ENCODE measurements at places on chromosomes 2 and 18. TPM values are rescaled to one million over a fixed set of nuclear protein-coding genes. Genes with fewer than 3 reads are reported as not detected.
A peak's percentile ranks its signal among the peaks of the same experiment; 100 is the strongest.

GRCh38 chr18:43393174-43393573 lies 115.9 kb upstream of the SYT4 start:
- H3K27ac ChIP-seq, result no peak overlapping the region
- H3K27me3 ChIP-seq, result no peaks in the 10 kb centered on the region
- no peaks in the 10 kb centered on the region for H3K4me1 ChIP-seq
- DNase-seq, result peak; percentile 67
- H3K36me3 ChIP-seq, result no peaks in the 10 kb centered on the region

DNA sequence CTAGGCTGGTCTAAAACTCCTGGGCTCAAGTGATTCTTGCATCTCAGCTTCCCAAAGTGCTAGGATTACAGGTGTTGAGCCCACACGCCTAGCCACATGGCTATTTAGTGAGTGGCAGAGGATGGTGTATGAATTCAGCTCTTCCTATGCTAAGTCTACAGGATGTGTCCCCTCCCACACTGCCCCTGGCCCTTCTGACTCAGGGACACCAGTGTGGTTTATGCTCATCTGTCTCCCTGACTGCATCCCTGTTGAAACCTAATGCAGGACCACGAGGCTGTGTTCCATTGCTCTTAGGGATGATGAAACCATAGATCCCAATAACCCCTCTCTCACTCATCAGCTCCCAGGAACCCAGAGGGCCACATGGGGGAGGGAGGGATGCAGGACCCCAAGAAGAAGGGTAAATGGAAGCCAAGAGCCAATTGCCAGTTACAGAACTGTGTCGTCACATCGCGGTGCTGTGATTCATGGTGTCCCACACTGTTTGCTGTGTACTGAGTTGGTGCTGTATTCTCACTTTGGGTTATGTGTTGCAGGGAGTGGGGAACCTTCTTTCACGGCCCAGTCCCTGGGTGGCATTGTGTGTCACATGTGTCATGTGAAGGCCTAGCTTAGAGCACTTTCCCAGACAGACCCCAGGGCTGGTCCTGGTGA lies 102.9 kb upstream of the HAAO start:
- H3K4me1 ChIP-seq, result peaks cover 2% of the 10 kb centered on the region
- H3K4me3 ChIP-seq, result no peak overlapping the region
- no peak overlapping the region for H3K27ac ChIP-seq
- no peaks in the 10 kb centered on the region for H3K36me3 ChIP-seq

The RAMP1 gene
- total RNA-seq, result 26.1 TPM

The IL1F10 gene
- not detected for total RNA-seq

Data from lung (tissue), 17 donors.